ENCODE measurements at places on chromosomes 11 and 22.

GRCh38 chr11:16454289-16454863 lies 98.0 kb upstream of the SOX6 start:
- no peak for DNase-seq

- no peak for DNase-seq
These were observed 6.8 kb downstream of the CABP7 start for GRCh38 chr22:29726512-29727130.

- no peak for DNase-seq
These were observed 1.5 kb downstream of the WNT7B start for GRCh38 chr22:45975164-45976161.

DNA sequence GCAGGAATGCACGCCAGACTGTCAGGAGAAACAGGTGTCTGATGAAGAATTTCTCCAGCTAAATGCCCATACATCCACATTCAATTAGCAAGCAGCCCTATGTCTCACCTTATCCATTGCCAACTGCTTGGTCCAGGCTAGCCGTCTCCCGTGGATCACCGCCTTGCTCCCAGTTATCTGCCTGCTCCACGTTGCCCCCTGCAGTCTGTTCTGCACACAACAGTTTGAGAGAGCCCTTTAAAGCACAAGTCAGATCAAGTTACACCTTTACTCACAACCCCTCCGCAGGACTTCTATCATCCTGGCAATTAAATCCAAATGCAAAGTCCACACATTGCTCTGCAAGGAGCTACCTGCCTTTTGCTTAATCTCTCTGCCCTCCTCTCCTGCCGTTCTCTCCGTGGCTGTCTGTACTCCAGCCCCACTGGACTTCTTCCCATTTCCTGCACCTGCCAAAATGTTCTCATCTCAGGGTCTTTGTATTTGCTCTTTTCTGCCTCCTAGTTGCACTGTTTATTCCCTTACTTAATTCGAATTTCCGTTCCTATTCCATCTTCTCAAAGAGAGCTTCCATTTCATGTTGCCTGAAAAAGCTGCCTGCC lies 185.3 kb upstream of the LARGE1 start:
- peak; percentile 2 for DNase-seq

- DNase-seq, result no peak
These were observed 31.7 kb downstream of the TPCN2 start for GRCh38 chr11:69080257-69080995.

DNA sequence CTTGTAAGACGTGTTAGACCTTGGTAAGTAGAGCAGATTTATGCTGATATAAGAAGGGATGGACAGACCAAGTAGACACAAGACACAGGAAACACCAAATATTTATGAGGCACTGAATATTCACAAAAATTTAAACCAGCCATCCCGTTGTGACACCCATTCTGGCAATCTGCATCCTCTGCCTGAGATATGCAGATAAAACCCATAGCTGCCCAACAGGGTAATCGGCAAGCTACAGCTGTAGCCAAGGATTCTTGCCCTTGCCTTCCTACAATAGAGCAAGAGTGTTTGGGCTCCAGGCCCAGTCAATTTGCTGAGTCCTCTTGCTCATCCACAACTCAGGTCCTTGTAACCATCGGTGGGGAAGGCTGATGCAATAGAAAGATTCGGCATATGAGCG lies 18.5 kb upstream of the MPZL2 start:
- DNase-seq, result no peak

GRCh38 chr11:67262731-67263675 lies 3.3 kb upstream of the GRK2 start:
- DNase-seq, result peak; percentile 71

- DNase-seq, result no peak
These were observed 64.2 kb downstream of the MICAL2 start for GRCh38 chr11:12174477-12175143.

Measured in stimulated activated CD4-positive, alpha-beta T cell treated with anti-CD3 and anti-CD28 coated beads, Interleukin-12 subunit alpha, Interleukin-12 subunit beta, amount 100 ng/mL, for 4 hours (primary cell).